Lung (tissue), 17 donors: ENCODE measurements at places on chromosomes 6 and 20.

GRCh38 chr6:154994836-154995253 is 270 bp upstream of the TIAM2 start:
- DNase-seq, result peak; percentile 50

- peak; percentile 86 for DNase-seq
These were observed 194.8 kb downstream of the COL9A1 start for GRCh38 chr6:70107852-70108629.

DNA sequence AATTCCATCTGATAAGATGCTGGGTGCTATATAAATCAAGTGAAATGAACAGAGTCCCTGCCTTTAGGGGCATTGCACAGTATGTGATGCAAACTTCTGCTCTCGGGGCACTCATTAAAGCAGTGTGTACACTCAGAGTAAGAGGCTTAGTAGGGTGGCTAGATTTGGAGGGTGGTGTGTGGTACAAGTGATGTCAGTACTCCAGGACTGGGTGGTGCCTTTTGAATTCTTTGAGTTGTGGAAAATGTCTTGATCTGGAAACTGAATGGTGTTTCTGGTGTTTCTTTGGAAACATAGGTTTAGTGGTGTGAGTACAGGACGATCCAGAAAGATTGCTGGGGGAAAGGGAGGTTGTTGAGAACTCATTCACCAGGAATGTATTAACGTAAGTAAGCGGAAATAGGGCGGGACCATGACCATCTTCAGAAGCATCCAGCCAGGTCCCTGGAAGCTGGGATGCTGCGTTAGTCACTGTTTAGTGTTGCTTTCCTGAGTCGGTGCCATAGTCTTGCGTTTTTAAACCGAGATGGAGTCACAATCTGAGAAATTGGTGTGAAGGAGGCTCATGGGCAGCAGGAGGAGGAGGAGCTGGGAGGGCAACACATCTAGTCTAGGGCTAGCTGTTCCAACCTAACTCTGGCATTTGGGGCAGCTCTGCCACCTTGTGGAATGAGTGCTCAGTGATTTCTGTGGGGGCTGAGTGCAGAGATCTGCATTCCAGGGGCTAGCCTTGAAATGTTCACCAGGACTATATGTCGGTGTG is 70.3 kb downstream of the SCAND1 start:
- peak; percentile 75 for DNase-seq

GRCh38 chr6:45533386-45533785 is 155.7 kb upstream of the SUPT3H start:
- peak; percentile 88 for DNase-seq

- DNase-seq, result no peak
These were observed 2.9 kb downstream of the RANBP9 start for GRCh38 chr6:13708736-13709135.

DNA sequence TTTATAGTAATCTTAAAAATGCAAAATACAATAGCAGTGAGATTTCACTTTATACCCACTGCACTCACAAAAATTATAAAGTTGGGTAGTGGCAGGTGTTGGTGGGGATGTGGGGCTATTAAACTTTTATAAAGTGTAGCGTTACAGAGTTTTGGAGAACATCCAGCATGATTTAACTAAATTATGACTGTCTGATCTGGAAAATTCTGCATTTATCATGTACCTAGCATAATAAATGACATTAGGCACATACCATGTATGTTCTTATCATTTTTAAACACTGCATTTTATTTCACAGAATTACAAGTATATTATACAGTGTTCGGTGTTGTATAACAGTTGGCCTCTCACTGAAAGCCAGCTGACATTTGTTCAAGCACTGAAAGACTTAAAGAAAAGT is 169.9 kb downstream of the ADGB start:
- DNase-seq, result no peak

DNA sequence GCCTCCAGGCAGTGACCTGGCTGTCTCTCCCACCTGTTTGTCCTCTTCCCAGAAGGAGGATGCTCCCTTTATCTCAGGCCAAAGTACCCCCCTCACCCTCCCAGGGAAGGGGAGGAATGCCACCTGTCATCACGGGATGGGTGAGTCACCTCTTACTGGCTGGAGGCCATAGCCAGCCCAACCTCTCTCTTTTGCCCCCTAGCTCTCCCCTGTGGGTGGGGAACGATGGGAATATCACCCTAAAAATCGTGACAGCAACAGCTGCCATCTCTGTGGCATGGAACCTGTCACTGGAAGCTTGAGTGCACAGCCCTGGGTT is 137.5 kb upstream of the PTPN1 start:
- no peak for DNase-seq

DNA sequence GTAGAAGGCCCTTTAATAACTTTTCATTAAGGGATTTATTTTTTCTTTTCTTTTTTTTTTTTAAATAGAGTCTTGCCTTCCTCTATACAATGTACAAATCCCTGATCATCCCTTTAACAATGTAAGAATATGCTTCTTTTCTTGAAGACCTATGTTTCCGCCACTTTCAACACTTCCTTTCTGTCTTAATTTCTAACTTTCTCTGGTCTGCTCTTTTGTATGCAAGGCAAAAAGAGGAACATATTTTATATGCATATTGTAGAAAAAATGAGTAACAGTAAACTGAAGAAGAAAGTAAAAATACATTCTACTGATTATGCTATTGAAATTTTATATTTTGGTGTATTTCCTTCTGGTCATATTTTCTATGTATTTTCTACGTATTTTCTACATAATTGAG is 484.7 kb downstream of the TFAP2B start:
- no peak for DNase-seq

DNA sequence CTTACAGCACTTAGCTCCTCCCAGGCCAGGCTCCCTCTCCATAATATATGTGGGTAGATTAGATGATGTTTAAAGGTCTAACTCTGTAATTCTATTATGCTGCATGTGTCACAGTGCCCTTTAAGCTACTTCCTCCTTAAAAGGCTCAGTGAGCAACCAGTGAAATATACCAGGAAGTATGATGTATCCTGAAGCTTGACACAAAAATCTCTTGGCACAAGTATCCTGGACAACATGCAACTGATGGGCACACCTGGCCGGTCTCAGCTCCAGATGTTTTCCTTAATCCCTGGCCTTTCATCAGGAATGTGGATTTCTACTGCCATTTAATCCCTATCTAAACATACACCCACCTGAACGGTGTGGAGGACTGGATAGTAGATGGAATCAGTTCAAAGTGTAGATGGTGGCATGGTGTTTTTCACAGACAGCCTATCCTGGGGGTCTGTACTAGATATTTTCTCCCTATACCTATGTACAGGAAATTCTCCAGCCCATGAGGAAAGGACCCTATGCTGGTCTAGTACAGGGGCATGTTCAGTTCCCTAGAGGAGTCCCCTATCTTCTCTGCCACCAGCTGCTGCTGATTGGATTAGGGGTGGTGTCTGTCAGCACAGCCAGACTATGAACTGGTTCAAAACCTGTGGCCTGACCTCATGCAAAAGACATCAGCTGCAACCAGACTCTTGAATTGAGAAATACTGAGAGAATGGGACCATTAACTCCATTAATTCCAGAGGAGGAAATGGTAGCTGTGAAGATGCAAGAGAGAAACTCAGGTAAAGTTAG is 59.4 kb upstream of the CITED2 start:
- DNase-seq, result no peak

GRCh38 chr20:21391185-21391971 is 5.9 kb downstream of the NKX2-4 start:
- peak; percentile 29 for DNase-seq

- no peak for DNase-seq
These were observed 104.4 kb upstream of the KHDRBS2 start for GRCh38 chr6:62390401-62390800.

- no peak for DNase-seq
These were observed 32.4 kb upstream of the TIAM2 start for GRCh38 chr6:154962753-154963152.

- peak; percentile 59 for DNase-seq
These were observed 22.7 kb downstream of the LAMA4 start for GRCh38 chr6:112231594-112232060.

- DNase-seq, result no peak
These were observed 28.4 kb upstream of the GSTA3 start for GRCh38 chr6:52937908-52938307.

GRCh38 chr6:170228946-170229310 is 62.0 kb downstream of the DLL1 start:
- no peak for DNase-seq

- DNase-seq, result no peak
These were observed 354.4 kb upstream of the KCNQ5 start for GRCh38 chr6:72267470-72267869.

DNA sequence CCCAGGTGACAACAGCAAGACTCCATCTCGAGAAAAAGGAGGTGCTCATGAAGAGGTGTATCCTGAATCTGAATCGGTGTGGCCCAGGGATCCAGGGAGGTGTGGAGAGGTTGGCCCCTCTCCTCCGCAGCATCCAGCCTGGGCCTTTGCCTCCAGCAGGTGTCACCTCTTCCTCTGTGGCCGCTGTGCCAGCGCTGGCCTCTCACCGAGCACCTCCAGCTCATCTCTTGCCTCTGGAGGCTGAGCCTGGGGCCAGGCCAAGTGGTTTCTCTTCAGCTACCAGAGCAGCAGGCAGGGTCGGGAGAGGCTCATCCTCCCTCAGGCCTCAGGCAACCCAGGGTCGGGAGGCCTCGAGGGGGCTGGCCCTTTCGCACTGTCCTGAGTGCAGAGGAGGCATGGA is 1.2 kb upstream of the COL20A1 start:
- DNase-seq, result no peak

DNA sequence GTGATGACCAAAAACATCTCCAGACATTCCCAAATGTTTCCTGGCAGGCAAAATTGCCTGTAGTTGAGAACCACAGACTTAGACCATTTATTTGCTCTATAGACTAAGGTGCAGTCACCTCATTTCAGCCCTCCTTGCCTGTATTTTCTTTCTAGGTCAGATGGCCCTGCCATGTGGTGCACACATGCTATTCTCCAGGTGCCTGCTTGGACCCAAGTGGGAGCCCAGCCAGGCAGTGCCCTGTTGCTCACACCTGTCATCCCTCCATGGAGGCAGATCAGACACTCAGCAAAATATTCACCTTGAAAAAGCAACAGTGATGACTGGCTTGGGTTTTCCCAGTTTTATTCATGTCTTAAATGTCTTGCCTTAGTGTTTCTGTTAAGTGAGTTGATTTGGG is 311.4 kb downstream of the TFAP2C start:
- no peak for DNase-seq

GRCh38 chr20:22475662-22476061 is 108.7 kb downstream of the FOXA2 start:
- DNase-seq, result no peak
